HAP-1 (cell line): ENCODE measurements at places on chromosomes 12 and 14.

GRCh38 chr12:111192647-111193046, 176.2 kb downstream of the PHETA1 start:
- no peak for DNase-seq

DNA sequence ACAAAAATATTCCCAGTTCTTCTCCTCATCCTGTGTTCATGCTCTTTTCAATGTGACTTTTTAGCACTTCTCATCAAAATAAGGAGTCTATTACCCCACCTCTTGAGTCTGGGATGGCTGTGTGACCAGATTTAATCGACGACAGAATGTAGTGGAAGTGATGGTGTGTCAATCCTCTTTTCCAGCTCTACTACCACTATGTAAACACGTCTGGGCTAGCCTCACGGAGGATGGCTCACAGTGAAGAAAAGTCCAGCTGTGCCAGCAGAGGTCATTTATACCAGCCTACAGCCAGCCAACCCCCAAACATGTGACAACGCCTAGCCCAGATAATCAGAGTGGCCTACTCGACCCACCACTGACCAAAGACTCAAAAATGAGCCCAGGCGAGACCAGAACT, 37.3 kb upstream of the FGF6 start:
- no peak for DNase-seq

DNA sequence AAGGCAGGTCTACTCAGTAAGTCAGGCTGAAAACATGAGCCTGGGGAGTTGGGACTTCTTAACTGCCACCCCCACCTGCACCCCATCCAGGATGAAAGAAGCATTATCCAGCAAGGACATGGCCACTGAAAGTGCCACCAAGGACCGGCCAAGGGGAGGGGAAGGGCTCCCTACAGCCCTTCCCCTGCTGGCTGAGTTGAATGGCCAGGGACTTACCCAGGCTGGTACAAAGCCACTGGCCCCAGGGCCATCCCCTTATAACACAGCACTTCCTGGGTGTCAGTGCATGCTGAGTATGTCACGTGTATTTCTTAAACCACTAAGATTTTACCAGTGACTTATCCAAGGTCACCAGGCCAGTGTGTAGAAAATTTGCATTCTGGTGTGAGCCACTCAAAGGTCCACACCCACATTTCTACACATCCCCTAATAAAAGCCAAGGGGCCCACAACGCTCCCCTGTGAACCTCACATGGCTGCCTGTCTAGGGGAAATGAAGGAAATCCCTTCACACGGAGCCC, 29.3 kb upstream of the ZFP36L1 start:
- DNase-seq = no peak

- no peak for DNase-seq
These were observed 501.5 kb upstream of the USP15 start for GRCh38 chr12:61758661-61759060.

DNA sequence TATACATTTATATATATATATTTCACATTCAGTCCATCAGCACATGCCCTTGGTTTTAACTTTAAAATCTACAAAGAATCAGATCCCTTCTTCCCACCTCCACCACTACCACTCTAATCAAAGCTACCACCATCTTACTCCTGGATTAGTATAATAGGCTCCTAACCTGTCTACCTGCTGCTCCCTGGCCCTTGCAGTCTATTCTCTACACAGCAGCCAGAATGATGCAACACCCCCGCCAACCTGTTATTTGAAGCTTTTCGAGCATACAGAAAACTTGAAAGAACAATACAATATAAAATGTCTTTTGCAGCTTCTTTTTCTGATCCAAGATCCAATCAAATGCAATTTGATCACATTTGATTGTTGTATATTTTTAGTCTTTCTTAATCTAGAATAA, 165.9 kb upstream of the HMGA2 start:
- DNase-seq = no peak

DNA sequence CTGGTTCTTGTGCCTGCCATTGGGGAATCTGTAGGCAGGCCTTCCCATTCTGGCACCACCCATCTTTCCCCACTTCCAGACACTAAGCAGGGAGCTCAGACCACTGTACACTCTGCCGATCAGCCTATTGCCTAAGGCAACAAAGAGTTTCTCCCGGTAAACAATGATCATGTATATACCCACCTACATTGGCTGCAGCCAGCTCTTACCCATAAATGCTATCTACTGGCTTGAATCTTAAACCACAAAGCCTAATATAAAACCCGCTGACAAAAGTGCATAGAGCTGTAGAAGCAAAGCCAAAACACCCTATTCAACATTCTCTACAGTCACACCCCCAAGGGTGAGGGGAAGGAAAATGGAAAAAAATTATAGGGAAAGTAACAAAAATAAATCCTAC, 20.8 kb upstream of the GLIPR1 start:
- DNase-seq = no peak

- DNase-seq = no peak
These were observed 94.6 kb downstream of the PPM1A start for GRCh38 chr14:60343571-60344071.

GRCh38 chr12:131221061-131221956, 267.6 kb downstream of the ADGRD1 start:
- DNase-seq = no peak

DNA sequence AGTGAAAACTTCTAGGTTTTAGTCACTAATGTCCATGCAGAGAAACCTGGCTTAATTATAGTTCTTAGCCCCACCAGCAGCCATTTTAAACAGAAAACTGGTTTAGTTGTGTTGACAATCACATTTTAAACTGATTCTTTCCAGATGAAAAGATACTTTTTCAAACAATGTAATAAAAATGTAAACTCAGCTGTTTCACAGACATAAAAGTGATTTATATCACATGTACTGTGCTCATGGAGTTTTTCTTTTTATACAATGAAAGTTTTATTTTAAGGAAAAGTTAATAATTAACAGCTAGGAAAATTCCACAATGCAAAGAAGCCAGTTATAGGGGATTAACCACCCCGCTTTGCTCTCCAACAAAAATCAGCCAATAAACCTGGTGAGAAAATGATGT, 129.7 kb downstream of the PAX9 start:
- no peak for DNase-seq

DNA sequence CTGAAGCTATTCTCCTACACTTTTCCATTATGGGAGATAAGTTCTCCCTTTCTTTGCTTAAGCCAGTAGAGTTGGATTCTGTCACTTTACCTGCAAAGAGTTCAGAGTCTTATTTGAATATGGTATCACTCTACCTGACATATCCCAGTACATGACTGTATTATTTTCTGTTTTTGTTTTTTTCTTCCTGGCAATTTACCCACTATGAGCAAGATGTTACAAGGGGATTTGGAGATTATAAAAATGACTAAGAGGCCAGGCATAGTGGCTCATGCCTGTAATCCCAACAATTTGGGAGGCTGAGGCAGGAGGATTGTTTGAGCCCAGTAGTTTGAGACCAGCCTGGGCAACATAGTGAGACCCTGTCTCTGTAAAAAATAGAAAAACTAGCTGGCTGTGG, 46.4 kb upstream of the CHST11 start:
- no peak for DNase-seq

DNA sequence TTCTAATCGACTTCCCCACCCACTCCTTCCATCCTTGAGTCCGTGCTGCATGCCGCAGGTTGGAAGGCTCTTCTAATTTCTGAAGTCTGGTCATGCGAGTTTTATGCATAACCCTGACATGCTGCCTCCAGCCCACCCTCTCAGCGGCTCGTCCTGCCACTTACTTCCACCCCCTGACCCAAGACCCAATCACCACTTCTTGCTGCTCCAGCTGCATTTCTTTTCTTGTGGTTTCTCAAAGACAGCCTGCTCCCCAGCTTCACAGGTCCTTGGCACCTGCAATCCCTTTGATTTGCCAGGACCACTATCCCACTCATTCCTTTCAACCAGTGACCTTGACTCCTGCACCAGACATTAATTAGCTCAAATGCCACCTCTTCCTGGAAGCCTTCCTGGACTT, 486.7 kb downstream of the VRK1 start:
- no peak for DNase-seq

DNA sequence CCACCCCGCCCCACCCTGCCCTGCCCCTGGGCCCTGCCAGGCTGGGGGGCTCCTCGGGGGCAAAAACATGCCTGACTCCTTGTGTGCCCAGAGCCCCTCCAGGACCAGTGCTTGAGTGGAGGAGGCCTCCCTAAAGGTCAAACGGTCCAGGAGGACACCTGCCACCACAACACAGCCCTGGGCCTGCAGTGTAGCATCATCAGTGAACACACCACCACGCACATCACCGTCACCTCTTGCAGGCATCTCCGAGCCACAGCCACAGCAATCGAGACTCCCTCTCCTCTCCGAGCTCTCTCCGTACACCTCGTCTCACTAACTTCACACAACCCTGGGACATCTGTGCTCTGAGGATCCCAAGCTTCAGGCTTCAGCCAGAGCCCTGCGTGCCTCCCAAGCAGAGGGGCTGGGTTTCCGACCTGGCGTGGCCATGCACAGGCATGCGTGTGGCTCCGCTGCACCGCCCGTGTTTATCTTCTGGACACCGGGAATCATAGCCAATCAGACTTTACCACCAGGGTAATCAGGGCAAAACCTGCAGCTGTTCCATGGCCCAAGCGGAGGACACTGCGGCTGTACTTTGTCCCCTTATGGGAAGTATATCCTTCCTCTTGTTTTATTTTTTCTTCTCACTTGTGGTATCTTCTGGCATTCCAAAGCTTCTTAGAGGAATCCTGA, 6.2 kb upstream of the DIO3 start:
- no peak for DNase-seq

- no peak for DNase-seq
These were observed 344.0 kb upstream of the PRICKLE1 start for GRCh38 chr12:42933461-42934081.

DNA sequence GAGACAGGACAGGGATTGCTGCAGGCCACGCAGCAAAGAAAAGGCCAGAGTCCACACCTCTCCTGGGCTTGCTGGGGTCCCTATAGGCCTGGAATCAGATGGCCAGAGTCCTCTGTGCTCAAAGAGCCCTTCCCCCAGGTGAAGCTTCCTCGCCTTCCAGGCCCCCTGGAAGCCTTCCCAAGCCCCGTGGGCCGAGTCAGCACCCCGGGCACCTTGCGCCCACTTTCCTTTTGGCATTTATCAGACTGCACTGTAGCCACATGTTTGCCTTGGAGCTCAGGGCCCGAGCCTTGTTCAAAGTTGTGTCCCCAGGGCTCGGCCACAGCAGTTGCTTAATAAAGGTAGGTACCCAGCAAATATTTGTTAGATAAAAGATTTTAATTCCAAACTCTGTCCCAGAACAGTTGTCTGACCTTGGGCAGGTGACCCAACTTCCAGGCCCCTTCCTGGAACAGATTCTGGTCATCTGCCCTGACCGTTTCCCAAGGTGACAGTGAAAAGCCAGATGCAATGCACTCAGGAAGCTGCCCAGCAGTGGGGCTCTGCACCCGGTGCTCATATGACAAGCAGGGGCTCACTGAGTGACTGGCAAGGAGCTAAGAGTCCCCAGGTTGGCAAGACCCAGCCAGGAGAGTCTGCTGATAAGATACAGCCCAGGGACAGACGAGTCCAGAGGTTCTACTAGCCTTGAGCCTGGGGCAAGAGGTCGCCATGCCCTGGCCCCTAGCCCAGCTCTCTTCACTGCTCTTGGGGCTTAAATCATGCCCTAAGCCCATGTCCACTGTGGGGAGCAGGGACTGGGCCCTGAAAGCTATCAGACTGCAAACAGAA, 81.2 kb downstream of the PITPNM2 start:
- DNase-seq = no peak

GRCh38 chr14:28671425-28671824, 95.2 kb upstream of the FOXG1 start:
- no peak for DNase-seq

DNA sequence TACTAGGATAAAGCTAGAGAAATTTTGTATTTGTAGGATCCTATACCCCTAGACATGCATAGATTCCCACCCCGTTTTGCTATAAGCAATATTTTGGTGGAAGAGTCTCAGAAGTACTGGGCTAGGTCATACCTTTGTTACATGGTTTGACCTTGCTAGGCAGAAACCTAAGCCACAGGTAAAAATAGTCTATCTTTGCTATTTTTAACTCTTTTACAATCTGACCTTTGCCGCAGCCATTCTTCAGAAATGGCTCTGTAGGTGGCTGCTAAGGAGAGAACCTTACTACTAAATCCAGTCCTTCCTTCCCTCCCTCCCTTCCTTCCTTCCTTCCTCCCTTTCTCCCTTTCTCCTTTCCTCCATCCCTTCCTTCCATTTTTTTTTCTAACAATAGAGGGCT, 242.9 kb upstream of the SEL1L start:
- no peak for DNase-seq

GRCh38 chr14:78440356-78440894, 270.3 kb downstream of the NRXN3 start:
- no peak for DNase-seq

- no peak for DNase-seq
These were observed 42.4 kb upstream of the EGLN3 start for GRCh38 chr14:33993246-33993645.

DNA sequence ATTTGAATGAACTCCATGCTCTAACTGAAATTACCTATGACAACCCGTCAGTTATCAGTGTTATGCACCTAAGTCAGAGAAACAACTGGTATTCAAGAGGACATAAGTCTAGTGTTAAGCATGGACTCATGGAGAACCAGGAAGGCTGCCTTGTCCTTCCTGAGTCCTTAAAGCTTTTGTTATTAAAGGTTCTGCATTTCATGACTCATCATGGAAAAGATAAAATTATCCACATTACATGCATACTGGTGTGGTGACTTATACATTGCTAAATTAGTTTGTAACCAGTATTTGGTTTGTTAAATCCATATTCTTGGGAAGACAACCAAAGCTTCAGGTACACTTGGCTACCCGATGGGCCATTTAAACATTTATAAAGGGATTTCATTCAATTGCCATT, 6.5 kb upstream of the OR4E1 start:
- no peak for DNase-seq

DNA sequence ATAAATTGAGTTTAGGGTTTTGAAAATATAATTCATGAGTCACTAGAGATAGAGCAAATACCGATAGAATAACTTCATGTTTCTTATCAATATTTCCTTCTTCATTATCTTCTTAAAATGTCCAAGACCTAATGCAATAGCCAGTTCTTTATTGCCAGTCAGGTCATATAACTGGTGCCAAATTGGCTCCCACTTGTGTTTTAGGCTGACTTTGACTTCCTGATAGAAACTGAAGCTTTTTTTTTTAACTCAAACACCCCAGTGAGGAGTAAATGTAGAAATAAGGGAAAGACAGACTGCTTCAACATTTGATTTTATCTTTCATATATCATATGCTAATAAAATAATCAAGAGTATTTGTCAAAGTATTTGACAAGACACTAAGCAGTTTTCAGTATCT, 80.7 kb downstream of the ARMH4 start:
- DNase-seq = no peak

GRCh38 chr14:54440037-54440436, 1.1 kb downstream of the CNIH1 start:
- DNase-seq = no peak

DNA sequence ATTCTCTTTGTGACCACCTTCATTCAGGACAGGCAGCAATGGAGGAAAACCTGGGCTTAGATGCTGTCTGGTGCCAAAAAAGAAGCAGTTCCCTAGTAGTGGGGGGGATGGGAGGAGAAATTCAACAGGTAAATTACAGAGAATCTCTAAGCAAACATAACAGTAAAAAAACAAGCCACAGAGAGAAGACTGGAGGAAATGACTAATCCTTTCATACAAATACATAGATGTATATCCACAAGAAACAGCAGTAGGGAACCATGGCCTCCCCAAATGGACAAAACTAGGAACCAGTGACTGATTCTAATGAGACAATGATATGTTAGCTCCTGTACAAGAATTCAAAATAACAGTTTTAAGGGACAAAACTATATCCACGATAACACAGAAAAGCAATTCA, 513.0 kb downstream of the NAV3 start:
- no peak for DNase-seq
